ENCODE measurements at places on chromosomes 11 and 22.

- no peak for DNase-seq
Observed at GRCh38 chr22:46113910-46114517, 36.3 kb upstream of the PPARA start.

DNA sequence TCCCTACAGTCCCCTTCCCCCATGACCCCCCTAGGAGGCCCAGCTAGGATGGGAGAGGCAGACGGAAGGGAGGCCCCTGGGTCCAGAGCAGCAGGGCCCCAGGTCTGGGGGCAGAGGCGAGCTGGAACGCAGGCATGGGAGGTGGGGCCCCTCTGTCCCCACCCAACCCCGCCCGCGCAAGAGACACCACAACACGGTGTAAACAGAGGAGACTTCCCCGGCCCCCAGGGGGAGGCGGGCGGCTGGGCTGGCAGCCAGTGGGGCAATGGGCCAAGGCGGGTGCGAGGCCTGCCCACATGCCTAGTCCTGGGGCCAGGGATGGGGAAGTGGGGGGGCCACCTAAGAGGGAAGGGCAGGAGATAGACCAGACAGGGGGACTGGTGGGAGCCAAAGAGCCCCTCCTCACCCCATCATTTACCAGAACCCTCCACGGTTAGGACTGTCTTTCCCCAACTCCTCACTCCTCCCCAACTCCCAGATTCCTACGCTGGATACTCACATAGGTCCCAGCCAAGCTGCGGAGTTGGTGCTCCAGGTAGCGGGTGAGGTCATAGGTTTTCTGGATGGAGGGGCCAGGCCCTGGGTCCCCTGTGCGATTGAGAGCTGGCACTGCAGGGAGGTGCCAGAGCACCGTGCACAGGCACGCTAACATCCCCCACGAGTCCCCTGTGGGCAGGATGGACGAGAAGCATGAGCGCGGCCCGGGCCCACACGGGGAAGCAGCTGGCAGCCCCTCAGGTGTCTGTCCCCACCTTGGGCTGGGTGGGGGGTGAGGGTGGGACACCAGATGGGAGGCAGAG, 6.2 kb downstream of the CLCF1 start:
- no peak for DNase-seq

GRCh38 chr11:61342207-61342803, 9.3 kb downstream of the TKFC start:
- no peak for DNase-seq

- no peak for DNase-seq
Observed at GRCh38 chr11:14585438-14585837, 58.2 kb upstream of the PDE3B start.

- DNase-seq = peak; percentile 23
Observed at GRCh38 chr11:75400146-75400865, 988 bp downstream of the RPS3 start.

GRCh38 chr22:21760640-21761039, 25.0 kb upstream of the YPEL1 start:
- DNase-seq = no peak

GRCh38 chr11:12411806-12412727, 34.7 kb downstream of the PARVA start:
- DNase-seq = peak; percentile 63

- no peak for DNase-seq
Observed at GRCh38 chr22:38786631-38787030, 7.3 kb downstream of the DNAL4 start.

DNA sequence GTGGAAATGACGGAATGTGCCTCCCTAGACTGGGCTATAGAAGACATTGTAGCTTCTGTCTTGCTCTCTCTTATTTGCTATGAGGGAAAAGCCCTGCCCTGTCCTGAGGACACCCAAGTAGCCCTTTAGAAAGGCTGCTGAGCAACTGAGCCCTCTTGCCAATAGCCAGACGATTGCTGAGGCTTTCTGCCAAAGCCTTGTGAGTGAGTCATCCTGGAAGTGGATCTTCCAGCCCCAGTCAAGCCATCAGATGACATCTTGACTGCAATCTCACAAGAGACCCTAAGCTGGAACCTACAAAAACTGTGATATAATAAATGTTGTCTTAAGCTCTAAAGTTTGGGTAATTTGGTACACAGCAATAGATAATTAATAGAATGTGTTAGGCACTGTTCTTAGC, 3.9 kb upstream of the TRAF6 start:
- no peak for DNase-seq

DNA sequence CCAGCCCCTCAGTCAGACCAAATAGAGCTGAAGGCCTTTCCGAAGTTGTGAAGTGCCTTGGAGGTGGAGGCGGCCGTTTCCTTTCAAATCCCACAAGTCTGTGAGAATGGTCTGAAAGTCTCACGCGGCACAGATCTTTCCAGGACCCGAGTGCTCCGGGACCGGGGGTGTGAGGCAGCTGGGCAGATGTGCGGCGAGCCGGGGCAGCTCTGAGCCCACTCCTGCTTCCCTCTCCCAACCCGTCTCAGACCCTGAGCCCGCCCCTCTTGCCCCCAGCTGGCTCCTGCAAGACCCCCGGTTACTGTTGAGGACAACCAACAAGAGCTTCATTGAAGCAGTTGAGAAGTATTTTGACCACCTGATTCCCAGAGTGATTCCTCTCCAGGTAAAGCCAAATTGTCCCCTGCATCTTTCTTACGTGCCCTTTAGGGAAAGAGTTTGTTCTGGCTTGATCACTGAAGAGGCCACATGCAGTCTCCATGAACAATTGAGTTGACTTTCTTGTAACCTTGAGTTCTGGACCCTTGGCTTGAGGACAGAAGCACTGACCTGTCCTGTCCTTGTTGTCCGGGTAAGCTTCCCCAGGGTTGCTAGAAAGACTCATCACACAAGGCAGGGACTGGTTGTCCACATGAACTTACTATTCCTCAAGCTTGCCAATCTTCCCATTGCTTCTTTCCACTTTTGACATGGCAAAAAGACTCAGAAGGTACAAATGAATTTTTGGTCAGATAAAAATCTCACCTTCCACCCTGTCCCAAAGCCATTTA, 7.5 kb downstream of the GLB1L3 start:
- no peak for DNase-seq

- no peak for DNase-seq
Observed at GRCh38 chr11:94557421-94557820, 9.7 kb upstream of the PIWIL4 start.

- no peak for DNase-seq
Observed at GRCh38 chr22:24695060-24695459, 79.5 kb downstream of the PIWIL3 start.

DNA sequence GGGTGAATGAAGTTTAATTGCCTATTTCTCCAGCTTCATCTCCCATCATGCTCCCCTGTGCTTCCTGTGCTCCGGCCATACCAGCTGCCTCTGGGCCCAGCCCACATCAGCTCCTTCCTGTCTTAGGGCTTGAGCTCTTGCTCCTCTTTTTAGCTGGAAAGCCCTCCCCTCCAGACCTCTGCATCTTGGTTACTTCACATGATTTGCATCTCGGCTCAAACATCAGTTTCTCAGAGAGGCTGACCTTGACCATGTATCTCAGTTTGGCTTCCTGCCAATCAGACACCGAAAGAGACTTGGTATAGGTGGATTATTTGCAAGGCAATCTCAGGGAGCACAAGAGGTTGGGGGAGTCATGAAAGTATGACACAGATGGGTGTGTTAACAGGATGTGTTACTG, 73.2 kb upstream of the TIMP3 start:
- DNase-seq = no peak

GRCh38 chr11:75853971-75854370, 39.0 kb downstream of the UVRAG start:
- DNase-seq = no peak

DNA sequence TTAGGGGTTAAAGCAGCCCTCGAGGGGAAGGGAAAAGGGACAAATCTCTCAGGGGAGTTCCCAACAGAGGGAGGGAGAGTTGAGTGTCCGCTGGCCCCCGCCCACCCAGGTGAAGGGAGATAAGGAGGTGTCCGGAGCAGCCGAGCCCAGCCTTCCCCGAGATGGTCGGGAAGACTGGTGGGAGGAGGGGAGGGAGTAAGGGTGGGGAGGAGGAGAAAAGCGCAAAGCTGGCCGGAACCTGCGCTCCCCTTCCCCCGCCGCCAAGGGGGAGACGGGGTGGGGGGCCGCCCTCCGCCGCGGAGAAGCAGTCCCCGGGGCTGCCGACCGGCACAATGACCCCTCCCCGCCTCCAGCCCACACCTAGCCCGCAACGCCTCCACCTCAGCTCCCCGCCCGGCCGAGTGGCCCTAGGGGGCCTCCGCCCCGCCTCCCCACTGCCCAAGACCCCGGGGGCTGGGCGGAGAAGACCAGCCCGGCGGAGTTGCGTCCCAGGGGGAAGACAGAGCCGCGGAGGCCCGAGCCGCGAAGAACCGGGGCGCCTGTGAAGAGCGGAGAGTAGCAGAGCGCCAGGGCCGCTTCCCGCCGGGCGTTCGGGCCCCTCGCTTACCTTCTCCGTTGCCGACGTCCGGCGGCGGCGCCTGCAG, 479 bp downstream of the RSF1 start:
- peak; percentile 69 for DNase-seq

DNA sequence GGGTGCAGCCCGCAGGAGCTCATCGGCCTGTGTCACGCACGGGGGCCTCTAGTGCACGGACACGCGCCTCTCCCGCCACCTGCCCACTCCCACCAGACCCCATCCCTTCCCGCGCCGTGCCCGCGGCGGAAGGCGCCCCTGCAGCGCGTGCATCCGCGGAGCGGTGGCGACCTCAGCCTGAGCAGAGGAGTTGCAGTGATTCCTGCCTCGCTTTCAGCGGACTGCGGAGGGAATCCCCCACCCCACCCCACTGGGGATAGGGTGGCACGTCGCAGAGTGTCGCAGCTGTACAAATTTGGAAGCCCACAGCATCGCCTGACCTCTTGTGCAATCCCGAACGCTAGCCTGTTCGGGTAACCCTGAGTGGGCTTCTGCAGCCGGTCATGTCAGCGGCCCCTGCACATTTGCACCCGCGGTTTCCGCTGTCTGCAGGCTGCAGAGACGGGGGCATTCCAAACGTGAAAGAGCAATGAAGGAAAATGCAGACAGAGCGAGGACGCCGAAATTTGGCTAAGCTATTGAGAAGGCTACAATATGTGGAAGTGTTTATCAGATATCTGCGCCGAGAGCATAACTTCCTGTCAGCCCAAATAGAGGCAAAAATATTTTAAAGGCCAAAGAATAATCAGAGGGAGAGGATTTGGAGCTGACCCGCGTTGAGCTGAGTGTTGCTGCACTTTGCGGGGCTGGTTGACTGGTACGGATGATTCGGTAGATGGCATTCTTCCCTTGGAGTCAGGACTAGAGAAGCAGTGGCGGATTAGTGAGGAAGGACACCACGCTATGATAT, 617 bp upstream of the ARHGAP20 start:
- DNase-seq = no peak

- no peak for DNase-seq
Observed at GRCh38 chr22:45639747-45640102, 31.9 kb upstream of the ATXN10 start.

DNA sequence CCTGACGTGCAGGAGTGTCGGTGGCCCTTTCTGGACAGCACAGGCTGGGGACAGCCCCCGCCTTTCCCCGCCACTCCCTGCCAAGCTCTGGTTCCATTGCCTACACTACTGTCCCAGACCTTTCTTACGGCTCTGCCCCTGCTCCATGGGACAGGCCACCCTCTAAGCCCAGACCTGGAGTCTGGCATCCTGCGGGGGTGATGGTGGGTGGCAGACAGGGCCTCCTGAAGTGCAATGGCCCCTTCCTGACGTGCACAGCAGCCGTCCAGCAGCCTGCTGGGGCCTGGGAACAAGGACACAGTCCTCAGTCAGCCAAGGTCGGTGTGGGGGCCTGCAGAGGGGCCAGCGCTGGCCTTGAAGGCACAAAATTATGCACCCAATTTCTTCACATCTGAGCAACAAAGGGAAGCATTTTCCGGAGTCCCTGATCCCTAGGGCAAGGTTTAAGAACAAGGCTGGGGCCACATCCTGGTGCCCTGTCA, 79.7 kb upstream of the KCNQ1OT1 start:
- DNase-seq = peak; percentile 6

GRCh38 chr22:49132009-49132408, 695.7 kb downstream of the BRD1 start:
- DNase-seq = no peak

GRCh38 chr22:44728761-44729324, 23.5 kb upstream of the ARHGAP8 start:
- DNase-seq = no peak

- peak; percentile 50 for DNase-seq
Observed at GRCh38 chr11:86035164-86035563, 33.7 kb downstream of the PICALM start.

DNA sequence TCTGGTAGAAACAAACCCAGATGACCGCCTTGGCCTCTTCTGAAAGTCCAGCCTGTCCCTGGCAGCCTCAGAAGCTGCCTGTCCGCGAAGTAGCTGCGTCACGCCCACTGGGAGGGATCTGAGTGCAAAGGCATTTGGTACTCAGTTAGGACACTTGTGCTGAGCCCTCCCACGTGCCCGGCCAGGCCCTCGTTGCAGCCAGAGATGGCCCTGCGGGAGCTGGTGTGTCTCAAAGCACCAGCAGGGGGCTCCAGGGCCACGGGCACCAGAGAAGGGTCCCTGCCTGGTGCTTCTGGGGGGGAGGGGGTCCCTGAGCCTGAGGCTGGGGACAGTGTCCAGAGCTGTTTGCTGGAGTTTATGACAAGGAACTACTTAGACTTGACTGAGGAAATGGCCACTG, 5.8 kb downstream of the SELENOO start:
- peak; percentile 78 for DNase-seq

- DNase-seq = no peak
Observed at GRCh38 chr11:85665733-85666132, 804 bp upstream of the CREBZF start.

GRCh38 chr11:65432686-65433582, 10.3 kb downstream of the NEAT1 start:
- peak; percentile 5 for DNase-seq

- DNase-seq = no peak
Observed at GRCh38 chr11:36398231-36398953, 102.3 kb downstream of the PRR5L start.

GRCh38 chr11:67429038-67429668, 859 bp downstream of the RPS6KB2 start:
- DNase-seq = no peak

- DNase-seq = no peak
Observed at GRCh38 chr11:93528757-93529645, 14.2 kb downstream of the SMCO4 start.

- no peak for DNase-seq
Observed at GRCh38 chr11:119694334-119694733, 34.7 kb downstream of the NECTIN1 start.

DNA sequence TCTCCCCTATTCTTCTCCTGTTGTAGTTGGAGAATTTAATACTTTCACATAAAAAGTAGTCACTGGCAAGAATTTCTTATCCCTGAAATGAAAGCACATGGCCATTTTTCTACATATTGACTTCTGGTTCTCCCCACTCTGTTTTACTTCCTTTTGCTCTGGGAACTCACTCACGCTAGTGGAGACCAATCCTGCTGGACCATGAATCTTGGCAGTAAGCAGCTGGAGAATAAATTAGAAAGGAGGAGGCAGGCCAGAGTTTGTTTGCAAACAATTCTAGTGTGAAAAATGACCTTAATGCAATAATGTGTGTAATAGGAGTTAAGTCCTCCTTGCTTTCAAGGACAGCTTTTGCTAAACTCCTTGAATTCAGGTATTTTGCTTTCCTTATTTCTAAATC, 412.3 kb upstream of the CHORDC1 start:
- DNase-seq = no peak

GRCh38 chr11:1081601-1082311, 7.1 kb downstream of the MUC2 start:
- no peak for DNase-seq
